Lung (tissue), 17 donors: ENCODE measurements at places on chromosomes 1 and 21.

DNA sequence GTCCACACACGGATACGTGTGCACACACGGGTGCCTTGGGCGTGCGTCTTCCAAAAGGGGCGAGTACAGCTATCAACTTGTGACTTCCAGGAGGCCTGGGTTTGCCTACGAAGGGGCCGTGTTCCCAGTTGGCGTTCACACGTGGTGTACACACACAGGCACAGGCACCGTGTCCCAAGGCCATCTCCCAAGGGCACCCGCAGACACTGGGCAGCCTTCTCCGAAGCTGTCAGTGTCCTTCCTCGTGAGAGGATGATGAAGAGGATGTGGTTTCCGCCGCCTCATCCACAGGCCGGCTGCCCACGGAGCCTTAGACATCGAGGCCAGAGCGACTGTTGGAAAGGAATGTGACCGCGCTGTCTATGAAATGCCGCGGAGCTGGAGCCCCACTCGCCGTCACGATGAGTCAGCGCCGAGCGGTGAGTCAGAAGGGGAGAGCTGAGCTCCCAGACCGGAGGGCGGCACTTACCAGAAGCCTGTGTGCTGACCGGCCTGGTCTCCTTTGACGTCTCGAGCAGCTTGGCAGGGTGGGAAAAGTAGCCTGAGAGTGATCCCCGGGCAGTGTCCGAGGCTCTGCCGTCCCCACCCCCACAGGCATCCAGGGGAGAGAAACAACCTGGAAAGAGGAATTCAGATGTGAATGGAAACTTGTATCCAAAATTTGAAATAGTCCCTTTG is 141.4 kb upstream of the ARHGEF16 start:
- DNase-seq: peak; percentile 82

- DNase-seq: no peak
These were observed 5.2 kb downstream of the ITPKB start for GRCh38 chr1:226733876-226734275.

DNA sequence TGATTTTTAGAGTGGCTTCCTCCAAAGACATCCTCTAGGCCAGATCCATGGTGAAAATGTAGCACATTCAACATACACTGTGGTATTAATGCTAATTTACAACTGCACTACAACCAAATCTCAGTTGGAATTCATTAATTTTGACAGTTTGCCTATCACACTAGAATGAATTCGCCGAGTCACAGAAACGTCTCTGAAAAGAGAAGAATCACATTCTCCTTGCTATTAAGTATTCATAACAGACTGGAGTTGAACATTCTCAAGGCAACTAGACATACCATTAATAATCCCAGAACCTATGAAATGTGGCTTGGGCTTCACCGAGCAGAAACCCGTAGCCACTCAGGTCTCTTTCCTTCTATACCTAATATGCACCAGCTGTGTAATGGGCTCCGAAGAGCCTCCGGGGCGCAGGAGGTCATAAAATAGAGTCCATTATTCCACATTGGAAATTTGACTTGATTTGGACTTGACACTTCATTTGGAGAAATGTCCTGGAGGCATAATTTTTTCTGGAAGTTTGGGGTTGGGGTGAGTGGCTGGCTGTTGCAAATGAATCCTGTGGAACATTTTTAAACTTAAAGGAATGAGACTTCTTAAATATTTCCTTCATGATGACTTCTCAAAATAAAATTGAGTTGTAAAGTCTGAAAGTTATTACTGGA is 117.1 kb downstream of the DSCAM start:
- DNase-seq: no peak

GRCh38 chr1:76254104-76255030 is 179.8 kb downstream of the ST6GALNAC3 start:
- DNase-seq: no peak

GRCh38 chr1:54842206-54842915 is 41.2 kb upstream of the TTC22 start:
- DNase-seq: no peak

DNA sequence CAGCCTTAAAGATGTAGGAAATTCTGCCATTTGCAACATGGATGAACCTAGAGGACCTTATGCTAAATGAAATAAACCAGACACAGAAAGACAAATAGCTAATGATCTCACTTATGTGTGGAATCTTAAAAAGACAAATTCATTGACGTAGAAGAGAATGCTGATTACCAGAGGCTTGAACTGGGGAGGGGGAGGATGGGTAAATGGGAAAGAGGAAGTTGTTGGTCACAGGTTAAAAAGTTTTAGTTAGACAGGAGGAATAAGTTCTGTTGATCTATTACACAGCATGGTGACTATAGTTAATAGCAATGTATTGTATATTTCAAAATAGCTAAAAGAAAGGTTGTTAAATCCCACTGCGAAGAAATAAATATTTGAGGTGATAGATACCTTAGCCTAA is 62.8 kb downstream of the PKN2 start:
- DNase-seq: no peak

GRCh38 chr1:218702775-218703174 is 357.6 kb downstream of the TGFB2 start:
- peak; percentile 81 for DNase-seq

DNA sequence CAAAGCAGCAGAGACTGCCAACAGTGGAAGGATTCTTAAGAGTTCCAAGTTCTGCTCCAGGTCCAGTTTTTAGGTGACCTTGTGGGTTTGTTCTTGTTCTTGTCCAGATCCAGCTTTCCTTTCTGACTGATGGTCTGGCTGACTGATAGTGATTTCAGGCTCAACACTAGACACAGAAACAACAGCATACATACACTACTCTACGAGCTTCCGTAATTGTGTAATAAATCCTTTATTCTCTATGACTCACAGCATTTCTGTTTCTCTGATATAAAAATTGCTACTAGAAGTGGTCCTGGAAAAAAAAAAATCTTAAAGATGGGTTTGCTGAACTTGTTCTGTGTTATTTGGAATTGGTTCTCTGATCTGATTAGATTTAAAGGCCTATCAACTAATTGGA is 62.2 kb upstream of the PTCH2 start:
- no peak for DNase-seq

GRCh38 chr1:157878059-157878458 is 36.5 kb upstream of the CD5L start:
- DNase-seq: peak; percentile 30

DNA sequence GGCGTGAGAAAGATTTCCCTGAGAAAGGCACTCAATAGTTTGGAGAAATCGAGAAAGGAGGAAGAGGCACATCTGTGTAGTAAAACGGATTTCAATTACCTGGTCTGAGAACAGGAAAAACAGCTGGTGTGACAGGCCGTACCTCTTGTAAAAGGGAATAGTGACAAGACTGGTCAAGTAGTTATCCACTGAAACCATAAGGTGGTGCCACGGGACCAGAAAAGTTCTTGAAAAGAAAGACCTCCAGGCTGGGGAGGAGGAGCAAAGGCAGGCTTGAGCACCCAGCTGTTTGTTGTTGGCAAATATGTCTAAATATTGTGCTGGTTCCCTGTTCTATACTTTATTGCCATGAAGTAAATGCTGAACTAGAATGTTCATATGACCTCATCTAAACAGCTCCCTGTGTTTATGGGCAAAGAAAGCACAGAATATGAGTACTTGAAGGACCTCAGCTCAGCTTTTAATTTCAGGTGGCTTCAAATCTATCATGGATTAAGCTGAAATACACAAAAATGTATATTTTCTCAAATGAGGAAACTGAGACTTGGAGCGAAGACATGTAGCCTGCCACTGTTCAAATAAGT is 4.0 kb downstream of the HAO2 start:
- DNase-seq: peak; percentile 82

GRCh38 chr1:169465281-169465680 is 20.5 kb downstream of the SLC19A2 start:
- no peak for DNase-seq
